Activated gamma-delta T cell treated with Interleukin-2 at 50 U/mL for 16 hours (primary cell): ENCODE measurements at places on chromosomes 7 and 10.

- DNase-seq: no peak
Observed at GRCh38 chr10:125062914-125063230, 97.5 kb downstream of the CTBP2 start.

DNA sequence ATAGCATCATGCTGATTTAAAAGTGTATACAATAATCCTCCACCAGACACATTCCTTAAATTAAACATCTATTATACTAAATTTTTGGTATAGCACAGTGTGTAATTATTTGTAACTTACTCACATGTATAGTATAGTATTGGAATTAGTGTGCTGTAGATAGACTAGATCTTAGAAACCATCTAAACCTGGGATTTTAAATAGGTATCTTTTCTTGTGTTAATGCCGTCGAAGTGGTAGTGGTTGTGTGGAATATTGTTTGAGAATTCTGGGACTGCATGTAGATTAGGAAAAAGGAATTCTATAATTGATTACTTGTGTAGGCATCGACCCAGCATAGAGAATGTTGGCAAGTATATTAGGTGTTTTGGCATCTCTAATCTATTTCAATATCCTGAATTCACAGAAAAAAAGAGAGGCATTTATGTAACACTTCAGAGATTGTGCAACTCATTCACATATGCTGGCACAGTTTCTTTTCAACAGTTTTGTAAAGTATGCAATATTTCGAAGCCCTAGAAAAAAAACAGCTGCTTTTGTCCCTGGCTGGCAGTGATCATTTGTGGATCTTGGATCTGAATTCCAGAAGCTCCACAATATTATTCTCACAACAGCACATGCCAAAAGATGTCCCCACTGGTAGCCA lies 145.5 kb upstream of the AGR3 start:
- DNase-seq: no peak

DNA sequence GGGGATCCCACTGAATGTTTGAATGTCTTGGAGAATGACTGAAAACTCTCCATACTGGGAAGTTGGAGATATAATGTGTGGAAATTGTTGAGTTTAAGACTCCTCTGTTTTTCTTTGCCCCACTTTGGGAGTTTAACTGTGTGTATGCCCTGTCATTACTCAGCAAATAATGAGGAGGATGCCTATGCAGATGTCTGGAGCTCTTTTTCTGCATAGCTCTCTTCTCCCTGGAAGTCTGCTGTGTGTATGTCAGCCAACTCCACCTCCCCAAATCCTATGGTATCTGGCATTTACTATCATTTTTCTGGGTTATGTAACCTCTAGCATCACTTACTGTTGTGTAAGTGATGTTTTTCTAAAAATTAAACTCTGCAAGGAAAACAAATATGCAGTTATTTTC lies 122.2 kb downstream of the ANKRD7 start:
- no peak for DNase-seq

DNA sequence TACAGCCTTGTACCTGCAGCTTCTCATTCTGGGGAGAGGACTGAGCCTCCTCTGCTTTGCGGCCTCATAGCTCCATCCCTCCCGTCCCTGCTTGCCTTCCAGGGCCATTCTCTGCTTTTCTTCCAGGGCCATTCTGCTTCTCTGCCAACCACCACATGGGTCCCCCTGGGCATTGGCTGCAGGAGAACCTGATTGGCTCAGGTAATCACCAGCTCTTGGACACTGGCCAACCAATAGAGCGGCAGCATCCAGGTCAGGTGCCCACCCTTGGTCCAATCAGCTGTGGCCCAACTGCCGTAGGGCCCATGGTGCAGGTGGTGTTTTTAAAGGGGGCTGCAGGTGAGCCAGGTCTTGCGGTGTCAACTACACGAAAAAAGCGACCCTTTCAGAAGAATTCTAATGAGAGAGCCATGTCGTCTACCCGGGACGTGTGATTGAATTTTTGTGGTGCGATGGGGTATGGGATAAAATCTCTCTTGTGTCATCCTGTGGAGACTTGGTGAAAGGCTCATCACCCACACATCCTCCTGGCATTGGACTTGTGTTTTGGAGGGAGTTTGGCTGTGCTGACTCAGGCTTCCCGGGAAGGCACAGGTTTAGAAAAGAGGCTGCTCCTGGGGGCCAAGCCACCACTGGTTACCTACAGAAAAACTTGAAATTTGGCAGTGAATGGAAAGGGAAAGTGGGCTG lies 46.0 kb upstream of the PODXL start:
- no peak for DNase-seq

DNA sequence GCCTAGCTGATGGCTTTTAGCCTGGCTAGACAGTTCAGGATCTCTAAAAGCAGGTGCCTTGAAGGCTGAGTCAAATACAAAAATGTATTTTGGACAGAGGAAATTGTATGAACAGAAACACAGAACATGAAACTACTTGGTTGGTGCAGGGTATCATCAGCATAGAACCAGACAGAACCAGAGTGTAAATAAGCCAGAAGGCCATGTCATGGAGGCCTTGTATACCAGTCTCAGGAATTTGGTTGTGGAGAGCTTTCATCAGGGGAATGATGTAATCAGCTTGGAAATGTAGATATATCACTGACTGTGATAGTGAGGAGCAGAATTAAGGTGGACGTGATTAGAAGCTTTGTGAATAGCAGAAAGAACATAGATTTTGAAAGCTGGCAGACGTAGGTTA lies 82.9 kb downstream of the CFTR start:
- no peak for DNase-seq

DNA sequence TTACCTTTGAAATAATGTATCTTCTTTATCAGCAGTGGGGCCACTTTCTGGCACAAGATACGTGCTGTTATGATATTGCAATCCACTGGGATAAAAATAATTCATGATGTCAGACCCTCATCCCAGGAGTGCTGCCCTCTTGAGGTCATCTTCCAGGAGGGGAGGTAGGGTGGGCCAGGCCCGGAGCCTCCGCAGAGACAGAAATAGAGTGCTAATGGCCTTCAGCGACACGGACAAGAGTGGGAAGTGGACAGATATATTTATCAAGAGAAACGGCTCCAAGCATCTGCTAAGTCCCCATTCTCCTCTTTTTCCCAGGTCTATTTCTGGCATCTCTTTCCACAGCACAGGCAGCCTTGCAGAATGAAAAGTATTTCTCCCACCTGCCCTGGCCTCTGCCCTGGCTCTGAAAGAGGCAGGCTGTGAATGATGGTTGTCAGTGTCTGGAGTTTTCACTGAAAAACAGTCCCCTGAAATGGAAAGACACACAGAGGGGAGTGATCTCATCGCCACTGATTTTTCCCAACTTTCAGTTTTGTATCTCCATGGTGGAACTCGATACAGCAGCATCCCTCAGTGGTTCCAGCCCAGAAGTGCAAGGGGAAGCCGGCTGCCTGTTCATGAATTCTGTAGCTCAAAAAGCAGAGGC lies 251.7 kb upstream of the MYO3A start:
- DNase-seq: no peak

DNA sequence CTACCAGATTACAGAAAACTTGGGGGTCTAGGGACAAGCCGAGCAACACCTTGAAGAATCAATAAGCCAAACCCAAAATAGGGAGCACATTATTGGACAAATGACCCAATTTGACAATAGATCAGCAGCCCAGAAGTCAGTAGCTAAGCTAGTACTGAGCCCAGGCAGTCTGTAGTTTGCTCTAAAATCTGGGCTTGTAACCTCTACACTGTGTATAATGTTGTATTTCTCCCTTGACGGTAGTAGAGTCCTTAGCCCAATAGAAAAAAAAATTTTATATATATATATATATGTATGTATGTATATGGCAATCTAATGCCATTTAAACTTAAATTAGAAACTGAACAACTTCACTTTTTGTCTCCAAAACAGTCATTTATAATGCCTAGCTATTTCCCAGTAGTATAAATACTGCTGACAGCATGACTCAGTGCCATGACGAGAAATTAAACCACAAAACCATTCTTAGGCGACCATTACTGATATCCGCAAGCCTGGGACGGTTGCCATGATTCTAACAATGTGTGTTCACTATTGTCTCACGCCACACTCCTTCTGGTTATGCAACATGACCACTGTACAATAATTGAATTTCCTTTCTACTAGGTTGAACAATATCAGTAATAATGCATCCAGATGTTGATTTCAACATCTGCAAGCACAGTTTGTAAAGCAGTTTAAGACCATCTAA lies 110.5 kb downstream of the IPMK start:
- DNase-seq: no peak

- DNase-seq: no peak
Observed at GRCh38 chr7:27399791-27400567, 157.4 kb downstream of the EVX1 start.

GRCh38 chr10:21724020-21724589 lies 190.1 kb downstream of the MLLT10 start:
- no peak for DNase-seq

- DNase-seq: no peak
Observed at GRCh38 chr10:75293446-75293820, 57.7 kb upstream of the COMTD1 start.

DNA sequence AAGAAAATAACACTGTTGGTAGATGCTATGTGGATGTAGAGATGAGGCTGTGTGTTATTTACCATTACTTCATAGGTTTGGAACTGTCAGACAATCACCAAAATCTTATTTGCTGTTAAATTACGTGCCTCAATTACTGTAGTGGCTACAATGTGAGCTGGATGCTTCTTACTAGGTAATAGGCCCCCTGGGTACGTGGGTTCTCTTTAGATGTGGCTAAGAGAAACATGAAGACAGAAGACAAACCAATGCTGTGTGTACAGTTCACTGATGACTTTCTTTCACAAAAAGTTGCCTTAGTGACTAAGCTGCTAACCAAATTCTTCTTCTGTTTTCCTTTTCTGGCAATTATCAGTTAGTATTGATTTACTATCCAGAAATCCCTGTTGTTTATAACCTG lies 144.6 kb downstream of the SEMA3E start:
- no peak for DNase-seq

DNA sequence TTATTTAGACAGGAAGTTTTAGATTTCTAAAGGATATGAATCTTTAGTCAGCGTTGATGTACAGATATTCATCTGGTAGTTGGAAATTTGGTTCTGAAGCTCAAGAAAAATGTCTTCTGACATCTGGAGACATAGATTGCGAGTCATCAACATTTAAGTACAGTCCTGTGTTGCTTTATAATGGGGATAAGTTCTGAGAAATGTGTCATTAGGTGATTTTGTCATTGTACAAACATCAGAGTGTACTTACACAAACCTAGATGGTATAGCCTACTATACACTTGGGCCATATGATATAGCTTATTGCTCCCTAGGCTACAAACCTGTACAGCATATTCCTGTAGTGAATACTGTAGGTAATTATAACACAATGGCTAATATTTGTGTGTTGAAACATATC lies 49.6 kb upstream of the UBN2 start:
- no peak for DNase-seq

GRCh38 chr10:51918440-51918839 lies 219.0 kb upstream of the CSTF2T start:
- no peak for DNase-seq

- no peak for DNase-seq
Observed at GRCh38 chr10:71079761-71080380, 132.5 kb upstream of the UNC5B start.

DNA sequence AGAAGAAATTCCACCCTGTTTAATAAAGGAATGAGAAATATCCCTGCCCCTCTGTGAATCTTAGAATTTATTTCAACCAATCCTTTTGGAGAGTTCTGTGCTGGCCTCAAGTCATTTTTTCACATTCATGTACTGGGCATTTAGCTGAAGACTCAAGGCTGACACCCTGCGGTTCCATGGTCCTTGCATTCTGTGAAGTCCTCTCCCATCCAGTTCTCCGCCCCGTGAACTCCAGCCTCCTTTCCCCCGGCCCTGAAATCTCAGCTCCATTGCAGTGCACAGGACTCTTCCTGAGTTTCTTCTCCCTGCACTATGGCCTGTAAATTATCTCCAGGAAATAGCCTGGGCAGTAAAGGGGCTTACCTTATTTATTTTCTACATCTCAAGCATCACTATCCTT lies 183.0 kb upstream of the KCND2 start:
- no peak for DNase-seq

- no peak for DNase-seq
Observed at GRCh38 chr10:24848195-24848594, 104.2 kb downstream of the PRTFDC1 start.

GRCh38 chr10:129459762-129460539 lies 7.1 kb upstream of the MGMT start:
- no peak for DNase-seq

DNA sequence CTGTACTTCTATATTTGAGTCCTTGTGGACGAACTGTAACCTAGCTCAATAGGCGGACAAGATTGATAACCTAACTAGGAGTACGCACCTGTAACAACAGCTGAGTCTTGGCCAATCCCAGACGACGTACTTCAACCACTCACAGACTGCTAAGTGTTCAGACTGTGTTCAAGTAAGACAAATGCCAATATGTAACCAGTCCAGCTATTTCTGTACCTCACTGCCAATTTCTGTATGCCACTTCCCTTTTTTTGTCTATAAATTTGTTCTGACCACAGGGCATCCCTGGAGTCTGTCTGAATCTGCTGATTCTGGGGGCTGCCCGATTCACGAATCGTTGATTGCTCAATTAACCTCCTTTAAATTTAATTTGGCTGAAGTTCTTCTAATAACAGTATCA lies 32.2 kb downstream of the HACD1 start:
- DNase-seq: no peak

DNA sequence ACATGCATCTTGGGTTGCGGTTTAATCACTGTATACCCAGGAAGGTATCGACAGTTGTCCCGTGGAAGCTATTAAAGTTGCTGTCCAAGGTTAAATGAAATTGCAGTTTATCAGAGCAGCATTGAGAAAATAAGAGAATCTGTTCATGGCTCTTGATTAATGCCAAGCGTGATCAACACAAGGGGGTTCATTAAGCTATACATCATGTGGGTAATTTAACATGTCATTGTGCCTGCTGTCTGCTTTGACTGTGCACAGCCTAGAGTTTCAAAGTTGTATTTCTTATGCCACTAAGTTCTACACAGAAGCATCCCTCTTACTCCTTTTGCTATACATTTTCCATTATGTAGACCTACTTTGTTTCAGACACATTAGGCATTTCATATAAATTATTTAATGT lies 74.8 kb upstream of the SP8 start:
- no peak for DNase-seq

DNA sequence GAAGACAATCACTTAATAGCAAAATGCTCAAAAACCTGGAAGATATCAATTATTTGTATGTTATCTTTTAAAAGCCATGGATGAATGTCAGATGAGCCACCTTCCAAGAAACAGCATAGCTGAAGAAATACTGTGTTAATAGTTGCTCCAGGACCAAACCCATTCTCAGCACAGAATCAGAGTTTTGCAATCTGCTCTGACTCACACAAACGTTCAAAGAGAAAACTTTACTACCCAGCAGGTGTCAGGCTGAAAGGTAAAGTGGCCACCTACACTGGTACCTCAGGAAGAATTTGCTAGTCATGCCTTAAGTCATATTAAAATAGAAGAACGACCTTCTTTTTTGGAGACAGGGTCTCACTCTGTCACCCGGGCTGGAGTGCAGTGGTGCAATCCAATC lies 526.5 kb downstream of the PARD3 start:
- DNase-seq: no peak

- no peak for DNase-seq
Observed at GRCh38 chr10:11933577-11934223, 108.9 kb downstream of the UPF2 start.

- no peak for DNase-seq
Observed at GRCh38 chr7:153072806-153073205, 313.3 kb downstream of the ACTR3B start.

GRCh38 chr7:8070451-8071180 lies 102.0 kb downstream of the GLCCI1 start:
- no peak for DNase-seq

GRCh38 chr7:123674399-123675180 lies 18.9 kb downstream of the LMOD2 start:
- no peak for DNase-seq
